CD4-positive, alpha-beta T cell treated with Interleukin-10 for 1 hour (primary cell): ENCODE measurements at places on chromosomes 3 and 15.

DNA sequence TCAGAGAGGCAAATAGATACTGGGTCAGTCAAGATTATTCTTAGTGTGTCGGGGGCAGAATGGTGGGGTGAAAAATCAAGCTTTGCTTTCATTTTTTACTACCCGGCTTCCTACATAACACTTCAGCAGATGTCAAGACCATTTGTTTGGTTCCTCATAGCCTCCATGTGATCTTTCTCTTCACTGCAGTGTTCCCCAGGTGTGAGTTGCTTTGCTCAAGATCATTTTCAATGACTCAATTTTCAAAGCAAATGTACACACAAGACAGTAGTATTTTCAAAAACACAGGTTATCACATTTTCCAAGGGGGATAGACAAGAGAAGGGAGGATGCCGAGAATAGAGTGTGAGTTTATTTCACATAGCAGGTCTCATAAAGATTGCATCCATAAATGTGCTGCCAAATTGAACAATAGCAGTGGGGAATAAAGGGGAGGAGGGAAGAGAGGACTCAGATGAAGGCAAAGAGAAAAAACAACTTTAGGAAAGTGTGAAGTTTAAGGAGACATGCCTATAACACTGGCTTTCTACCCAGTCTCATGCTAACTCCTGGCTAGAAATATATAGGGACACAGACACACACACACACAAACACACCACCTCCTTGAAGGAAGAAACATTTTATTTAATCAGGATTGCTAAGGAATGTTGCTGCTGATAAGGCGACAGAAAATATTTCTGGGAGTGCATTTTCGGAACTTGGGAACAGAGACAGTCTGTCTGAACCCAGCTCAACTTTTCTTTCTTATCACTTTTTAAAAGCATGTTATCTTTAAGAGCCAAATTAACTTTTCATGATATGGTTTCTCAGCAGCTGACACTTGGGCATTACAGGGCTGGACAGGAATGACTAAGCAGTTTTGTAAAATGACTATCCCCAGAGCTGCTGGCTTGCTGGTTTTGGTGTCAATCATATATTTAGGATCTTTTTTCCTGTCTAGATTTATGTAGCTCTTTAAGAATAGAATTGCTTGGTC lies 402.4 kb downstream of the RBMS3 start:
- no peak for DNase-seq

DNA sequence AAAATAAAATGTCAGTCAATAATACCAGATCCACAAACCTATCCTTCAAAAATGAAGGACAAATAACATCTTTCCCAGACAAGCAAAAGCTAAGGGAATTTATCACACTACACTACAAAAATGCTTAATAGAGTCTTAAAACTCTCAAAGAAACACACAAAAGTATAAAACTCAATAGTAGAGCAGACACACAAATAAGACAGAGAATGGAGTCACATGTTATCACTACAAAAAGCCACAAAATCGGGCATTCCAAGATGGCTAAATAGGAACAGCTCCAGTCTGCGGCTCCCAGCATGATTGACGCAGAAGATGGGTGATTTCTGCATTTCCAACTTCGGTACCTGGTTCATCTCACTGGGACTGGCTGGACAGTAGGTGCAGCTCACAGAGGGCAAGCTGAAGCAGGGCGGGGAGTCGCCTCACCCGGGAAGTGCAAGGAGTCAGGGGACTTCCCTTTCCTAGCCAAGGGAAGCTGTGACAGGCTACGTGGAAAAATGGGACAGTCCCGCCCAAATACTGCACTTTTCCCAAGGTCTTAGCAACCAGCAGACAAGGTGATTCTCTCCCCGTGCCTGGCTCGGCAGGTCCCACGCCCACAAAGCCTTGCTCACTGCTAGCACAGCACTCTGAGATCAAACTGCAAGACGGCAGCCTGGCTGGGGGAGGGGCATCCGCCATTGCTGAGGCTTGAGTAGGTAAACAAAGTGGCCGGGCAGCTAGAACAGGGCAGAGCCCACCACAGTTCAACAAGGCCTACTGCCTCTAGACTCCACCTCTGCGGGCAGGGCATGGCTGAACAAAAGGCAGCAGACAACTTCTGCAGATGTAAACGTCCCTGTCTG lies 46.3 kb downstream of the SENP7 start:
- DNase-seq: peak; percentile 37

DNA sequence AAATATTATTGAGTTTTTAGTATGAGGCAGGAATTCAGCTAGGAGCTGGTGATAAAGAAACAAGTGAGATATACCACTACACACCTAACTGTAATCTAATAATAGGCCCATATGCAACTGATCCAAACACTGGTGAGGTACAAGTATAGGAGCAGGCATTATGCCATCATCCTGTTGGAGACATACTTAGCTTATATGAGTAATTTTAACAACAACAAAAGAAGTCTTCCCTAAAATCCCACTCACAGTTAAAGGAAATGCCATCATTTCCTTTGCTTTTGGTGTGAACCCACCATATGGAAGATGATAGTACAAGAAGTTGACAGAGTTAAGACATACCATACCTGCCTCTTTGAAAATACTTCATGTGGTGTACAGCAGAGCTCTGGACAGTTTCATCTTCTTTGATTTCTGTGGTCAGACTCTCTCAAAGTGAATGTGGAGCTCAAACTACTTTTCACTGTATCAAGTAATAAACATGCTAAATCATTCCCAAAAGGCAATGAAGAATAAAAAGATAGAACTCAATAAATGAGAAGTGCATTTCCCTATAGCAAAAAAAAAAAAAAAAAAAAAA lies 85.5 kb downstream of the CD200R1L start:
- no peak for DNase-seq

GRCh38 chr15:83928392-83928734 lies 274.4 kb downstream of the ADAMTSL3 start:
- DNase-seq: no peak

DNA sequence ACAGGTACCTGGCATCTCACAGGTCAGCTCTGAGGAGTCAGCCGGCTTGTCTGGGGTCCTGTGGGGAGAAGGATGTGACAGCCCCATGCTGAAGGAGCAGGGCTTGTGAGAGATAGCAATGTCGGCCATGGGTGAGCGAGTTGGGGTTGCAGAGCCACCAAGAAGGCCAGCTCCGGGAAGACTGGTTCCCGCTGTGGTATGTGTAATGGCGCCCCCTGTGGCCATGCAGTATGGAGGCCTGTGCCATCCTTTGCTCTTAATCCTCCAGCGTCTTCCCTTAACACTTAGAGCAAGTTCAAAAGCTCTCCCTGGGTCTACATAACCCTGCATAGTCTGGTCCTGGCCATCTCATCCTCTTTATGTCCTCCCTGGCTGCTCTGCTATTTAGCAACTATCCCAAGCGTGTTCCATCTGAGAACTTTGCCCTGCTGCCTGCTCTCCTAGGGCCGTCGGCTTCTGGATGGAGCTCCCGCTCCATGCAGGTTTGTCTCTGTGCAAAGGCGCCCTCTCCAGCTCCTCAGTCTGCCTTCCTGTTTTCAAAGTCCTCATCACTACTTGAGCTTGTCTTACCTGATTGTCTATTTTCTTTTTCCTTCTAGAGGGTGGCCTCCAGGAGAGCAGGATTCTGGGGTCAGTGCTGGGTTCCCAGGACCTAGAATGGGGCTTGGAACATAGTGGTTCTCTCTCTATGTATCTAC lies 40.8 kb upstream of the IQCF6 start:
- DNase-seq: no peak

GRCh38 chr3:61005591-61005990 lies 245.7 kb downstream of the FHIT start:
- no peak for DNase-seq

- DNase-seq: no peak
Measured at GRCh38 chr3:115100806-115101205, 46.3 kb downstream of the ZBTB20 start.

GRCh38 chr3:100260081-100260684 lies 609 bp upstream of the TBC1D23 start:
- no peak for DNase-seq

- no peak for DNase-seq
Measured at GRCh38 chr3:158769549-158769948, 32.3 kb upstream of the MFSD1 start.

DNA sequence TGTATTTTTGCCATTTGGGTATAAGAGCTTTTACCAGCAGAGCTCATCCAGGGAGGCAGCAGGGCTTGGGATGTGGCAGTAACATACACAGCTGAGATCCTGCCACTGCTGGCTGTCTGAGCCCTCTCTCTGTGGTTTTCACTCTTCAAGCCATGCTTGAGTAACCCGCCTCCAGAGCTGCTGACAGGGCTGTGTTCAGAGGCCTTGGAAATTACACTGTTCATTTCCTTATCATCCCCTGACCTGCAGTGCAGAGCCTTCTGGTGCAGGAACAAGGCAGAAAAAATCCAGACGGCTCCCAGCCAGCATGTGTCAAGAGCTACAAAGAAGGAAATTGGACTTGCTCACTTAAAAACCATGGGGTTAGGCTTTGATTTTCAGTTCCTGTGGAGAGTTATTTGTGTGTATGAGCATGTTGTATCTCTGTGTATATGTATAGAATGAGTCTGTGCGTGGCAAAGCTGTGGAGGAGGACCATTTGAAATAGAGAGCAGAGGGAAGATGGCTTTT lies 47.0 kb downstream of the ZNF609 start:
- DNase-seq: peak; percentile 17

- no peak for DNase-seq
Measured at GRCh38 chr3:111333642-111334041, 208.4 kb upstream of the CD96 start.

GRCh38 chr3:141875893-141876380 lies 506 bp upstream of the ATP1B3 start:
- no peak for DNase-seq

- no peak for DNase-seq
Measured at GRCh38 chr15:94231723-94232468, 535 bp downstream of the MCTP2 start.

DNA sequence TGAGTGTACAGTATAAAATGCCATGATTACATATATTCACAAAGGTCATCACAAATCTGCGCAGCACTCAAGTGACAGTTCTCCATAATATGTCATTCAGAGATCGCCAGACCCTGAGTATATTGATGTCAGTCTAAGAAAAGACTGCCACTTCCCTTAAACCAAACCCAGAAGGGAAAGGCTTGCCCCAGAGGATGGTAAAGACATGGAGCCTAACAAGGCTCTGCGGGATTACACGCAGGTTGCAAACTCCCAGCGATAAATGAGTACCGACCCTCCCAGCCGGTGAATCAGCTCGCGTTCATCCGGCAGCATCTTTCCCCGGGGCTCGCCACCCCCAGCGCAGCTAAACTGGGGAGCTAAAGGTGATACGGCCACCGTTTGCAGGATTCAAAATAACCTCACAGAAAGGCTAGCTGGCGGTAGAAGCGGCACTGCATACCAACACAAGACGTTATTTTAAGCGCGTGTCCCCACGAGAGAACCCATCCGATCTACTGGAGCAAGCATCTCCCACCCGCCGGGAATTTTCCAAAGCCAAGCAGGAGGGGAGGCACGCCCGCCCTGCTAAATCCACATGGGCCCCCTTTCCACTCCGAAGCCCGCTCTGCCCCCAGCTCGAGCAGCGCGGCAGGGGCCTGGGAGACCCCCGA lies 643 bp downstream of the MYO5A start:
- DNase-seq: peak; percentile 36

DNA sequence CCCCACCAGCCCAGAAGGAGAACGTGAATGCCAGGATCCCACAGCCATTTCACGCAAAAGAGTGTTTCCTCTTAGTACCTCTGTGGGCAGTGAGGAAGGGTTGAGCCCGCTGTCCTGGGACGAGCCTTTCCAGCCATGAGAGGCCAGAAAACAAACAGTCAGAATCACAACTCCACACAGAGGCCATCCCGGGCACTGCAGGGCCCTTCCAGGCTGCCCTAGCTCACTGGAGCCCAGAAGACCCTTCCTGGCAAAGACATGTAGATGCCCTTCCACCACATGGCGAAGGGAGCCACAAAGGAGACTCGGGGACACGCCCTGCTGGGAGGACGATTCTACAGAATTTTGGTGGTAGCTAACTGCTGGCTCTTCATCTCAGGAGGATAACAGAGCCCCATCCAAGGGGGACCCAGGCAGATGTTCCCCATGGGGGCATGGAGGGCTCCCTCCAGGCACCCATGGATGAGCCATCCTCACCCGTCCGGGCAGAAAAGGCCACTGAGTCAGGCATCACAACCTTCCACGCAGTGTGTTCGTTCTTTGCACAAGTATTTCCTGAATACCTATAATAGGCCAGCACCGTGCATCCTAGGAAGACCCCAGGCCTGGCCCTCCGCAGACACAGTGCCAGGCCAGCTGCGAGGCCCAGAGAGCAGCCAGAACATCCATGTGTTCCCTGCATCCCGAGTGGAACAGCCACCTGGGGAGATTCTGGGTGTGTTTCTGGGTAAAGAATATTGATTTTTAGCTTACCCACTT lies 47.2 kb downstream of the SLC12A8 start:
- no peak for DNase-seq

DNA sequence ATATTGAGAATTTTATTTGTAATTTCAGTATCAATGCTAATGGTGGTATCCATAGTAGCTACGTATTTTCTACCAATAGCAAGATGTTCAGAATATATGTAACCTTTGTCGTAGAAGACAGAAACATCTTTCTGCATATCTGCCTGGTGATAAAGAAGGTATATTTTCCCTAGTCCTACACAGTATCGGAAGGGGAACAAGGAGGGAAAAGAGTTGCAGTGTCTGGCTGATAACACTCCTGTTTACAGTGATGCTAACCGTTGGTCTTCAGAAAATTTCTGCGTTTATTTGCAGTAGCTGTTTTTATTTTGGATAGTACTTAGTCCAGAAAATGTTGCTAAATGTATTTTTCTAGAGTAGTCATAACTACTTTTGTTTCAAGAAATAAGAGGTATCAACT lies 25.2 kb downstream of the TSC22D2 start:
- DNase-seq: no peak

- DNase-seq: no peak
Measured at GRCh38 chr3:107674371-107674770, 151.6 kb downstream of the BBX start.

GRCh38 chr15:86316726-86317383 lies 237.2 kb downstream of the AGBL1 start:
- DNase-seq: no peak

DNA sequence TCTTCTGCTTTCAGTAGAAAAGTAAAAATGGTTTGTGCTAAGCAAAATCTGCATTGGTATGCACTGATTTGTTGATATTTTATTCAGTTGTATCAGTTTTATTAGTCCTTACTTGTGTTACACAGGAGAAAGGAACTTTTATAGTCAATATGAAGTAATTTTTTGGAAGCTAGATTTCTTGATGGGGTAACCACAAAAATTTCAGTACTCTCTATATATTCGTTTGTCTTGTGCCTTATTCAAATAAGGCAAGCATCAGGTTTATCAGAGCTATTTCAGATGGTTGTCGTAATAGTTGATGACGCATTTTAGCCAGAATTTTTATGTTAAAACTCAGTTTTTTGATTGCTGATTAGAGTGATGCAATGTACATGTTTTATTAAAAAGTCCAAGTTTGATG lies 50.7 kb upstream of the NIPA1 start:
- no peak for DNase-seq

- DNase-seq: no peak
Measured at GRCh38 chr3:308597-309321, 112.2 kb downstream of the CHL1 start.

- DNase-seq: no peak
Measured at GRCh38 chr3:115502128-115502527, 121.2 kb upstream of the GAP43 start.
